ENCODE measurements at places on chromosomes 3 and 15.

DNA sequence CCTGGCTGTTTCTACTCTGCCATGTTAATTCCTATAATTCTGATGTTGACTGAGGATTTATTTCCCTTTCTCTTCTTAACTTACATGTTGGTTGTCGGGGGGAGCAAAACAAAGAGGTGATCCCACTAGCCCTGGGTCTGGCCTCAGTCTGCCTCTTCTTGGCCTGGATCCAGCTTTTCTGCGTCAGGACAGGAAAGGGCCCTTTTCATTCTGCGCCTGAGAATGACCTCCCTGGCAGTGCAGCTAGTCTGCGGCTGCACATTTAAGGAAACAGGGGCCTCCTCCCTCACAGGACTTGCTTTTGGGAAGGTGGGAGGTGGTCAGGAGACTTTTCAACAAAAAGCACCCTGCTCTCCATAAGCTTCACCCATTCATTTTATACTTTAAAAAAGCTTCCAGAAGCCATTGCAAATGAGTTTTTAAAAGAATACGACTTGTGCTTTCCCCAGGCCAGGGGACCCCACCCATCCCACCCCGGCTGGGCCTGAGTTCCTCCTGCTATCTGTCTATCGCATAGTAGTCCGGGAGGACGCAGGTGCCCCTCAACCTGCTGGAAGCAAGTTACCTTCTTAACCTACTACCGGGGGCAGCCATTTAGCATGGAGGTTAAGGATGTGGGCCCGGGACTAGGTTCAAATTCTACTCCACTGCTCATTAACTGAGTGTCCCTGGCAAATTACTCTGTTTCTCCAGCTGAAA is 21.3 kb upstream of the EHD4 start:
- no peak for DNase-seq

GRCh38 chr15:45611305-45611704 is 23.5 kb upstream of the SQOR start:
- no peak for DNase-seq

DNA sequence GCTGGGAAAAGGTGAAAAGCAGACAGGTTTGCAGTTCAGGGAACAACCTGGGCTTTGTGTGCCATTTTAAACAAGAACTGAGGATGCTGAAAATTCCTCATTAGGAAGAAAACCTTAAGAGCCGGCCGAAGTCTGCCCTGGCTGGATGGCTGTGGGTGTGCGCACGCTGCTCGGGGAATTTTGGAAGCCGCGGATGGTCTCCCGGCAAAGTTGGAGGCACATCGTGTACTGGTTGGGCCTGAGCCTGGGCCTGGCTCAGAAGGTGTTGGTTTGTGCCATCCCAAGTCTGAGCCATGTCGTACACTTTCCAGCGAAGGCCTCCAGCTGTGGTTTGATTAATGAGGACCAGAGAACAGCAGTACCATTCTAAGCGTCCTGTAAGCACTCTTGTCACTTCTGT is 188.2 kb downstream of the ATP10A start:
- DNase-seq, result no peak

DNA sequence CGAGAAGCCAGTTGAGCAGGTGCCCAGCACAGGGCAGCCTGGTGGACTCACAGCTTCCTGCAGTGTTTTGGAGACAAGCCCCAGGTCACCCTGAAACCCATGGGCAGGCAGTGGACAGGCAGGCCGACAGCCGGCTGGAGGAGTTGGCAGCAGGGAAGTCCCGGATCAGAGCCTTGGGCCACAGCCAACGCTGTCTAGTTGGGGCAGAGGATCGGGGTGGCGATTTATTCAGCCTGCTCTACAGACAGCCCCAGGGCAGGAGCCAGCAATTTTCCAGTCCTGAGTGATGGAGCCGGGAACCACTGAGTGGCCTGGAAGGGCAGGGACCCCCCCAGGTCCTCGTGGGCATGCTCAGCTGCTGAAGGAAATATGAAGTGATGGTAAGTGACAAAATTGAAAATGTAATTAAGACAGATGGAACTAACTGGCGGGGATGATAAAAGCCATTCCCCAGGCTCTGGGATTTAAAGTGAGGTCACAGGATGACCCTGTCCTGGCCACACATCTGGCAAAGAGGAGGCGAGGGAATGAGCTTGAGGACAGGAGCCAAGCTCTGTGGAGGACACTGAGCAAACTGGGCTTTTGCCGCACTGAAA is 34.4 kb upstream of the TBC1D21 start:
- no peak for DNase-seq

GRCh38 chr15:80949756-80950155 is 39.9 kb downstream of the MESD start:
- no peak for DNase-seq

DNA sequence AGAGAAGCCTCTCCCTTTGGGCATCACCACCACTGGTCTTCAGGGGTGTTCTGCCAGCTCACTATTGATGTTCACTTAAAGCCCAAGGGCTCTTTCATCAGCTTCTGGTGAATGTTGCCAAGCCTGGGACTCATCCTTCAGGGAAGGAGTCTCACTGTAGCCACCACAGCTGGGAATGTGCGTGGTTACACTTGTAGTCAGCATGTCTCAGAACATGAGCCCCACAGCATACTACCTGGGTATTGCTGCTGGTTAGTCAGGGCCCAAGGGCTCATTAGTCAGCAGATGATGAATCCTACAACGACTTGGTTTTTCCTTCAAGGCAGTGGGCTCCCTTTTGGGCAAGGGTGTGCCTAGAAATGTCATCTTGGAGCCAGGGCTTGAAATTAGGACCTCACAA is 412.9 kb downstream of the VGLL3 start:
- no peak for DNase-seq

DNA sequence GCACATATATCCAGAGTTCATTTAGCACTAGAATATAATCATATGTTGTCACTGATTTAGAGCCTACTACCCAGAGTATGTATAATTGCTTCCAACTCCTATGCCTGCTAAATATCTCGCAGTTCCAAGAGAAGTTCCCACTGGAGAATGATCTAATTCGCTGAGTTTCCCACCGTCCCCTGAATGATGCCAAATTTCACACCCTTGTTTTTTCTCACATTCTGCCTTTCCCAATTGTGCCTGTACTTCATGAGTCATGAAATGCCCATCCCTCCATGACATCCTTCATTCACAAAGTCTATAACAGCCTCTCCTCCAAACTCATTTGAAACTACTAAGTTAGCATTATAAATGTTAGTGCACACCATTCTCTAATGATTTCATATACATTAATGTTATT is 177.2 kb downstream of the CBLB start:
- no peak for DNase-seq

DNA sequence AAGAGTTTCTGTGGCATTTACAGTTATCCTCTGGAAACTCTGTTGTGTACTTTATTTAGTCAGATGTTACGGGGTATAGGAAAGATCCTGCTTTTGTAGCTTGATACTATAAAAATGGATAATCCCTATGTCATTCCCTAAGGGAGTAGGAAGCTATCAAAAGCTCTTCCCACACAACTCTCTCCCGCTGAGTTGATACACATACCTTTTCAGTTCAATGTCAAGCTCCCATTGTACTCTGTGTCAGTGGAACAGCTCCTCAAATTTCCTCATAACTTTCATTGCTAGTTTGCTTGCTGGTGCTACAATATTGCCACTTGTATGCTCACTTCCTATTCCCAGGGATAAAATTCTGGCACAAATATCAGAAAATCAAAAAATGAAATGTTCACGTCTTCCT is 893.3 kb upstream of the GBE1 start:
- DNase-seq, result no peak

- no peak for DNase-seq
These were observed 57.1 kb downstream of the CEMIP start for GRCh38 chr15:80836223-80836622.

- DNase-seq, result no peak
These were observed 476.9 kb upstream of the PROK2 start for GRCh38 chr3:72261566-72262564.

DNA sequence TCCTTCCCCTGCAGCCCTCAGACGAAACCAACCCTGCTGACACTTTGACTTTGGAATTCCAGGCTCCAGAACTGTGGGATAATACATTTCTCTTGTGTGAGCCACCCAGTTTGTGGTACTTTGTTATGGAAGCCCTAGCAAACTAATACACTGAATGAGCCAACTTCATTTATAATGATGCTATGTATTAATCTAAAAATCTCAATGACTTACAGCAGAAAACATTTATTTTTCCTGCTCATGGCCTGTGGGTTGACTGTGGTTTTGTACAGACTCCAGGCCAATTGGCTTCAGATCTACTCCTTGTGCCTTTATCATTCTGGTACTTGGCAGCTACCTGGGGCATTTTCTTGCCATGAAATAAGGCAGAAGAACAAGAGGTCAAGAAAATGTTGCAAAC is 152.4 kb downstream of the EBLN2 start:
- DNase-seq, result peak; percentile 25

All from fibroblast of skin of left biceps (primary cell).